Stimulated activated CD4-positive, alpha-beta T cell treated with anti-CD3 and anti-CD28 coated beads, Interleukin-1b, Interleukin-23, amount 100 ng/mL, for 1 hour (primary cell): ENCODE measurements at places on chromosomes 11 and 22.
A peak's percentile ranks its signal among the peaks of the same experiment; 100 is the strongest.

DNA sequence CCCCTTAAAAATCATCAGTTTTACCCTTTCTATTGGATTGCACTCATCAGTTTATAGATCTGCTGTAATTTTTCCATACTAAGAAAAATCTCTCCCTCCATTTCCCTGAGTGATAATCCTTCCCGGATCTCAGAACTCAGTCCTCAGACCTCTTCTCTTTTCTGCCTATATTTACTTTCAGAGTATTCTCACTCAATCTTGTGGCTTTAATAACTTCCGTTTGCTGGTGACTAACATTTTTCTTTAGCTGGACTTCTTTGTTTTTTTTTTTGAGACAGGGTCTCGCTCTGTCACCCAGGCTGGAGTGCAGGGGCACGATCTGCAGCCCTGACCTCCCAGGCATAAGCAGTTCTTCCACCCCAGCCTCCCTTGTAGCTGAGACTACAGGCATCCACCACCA lies 10.4 kb downstream of the ATXN10 start:
- no peak for DNase-seq

- no peak for DNase-seq
These were observed 19.0 kb downstream of the CHST1 start for GRCh38 chr11:45646275-45646927.

GRCh38 chr22:48175721-48176120 lies 1413.3 kb downstream of the TBC1D22A start:
- no peak for DNase-seq

GRCh38 chr11:35143297-35144135 lies 4.5 kb downstream of the CD44 start:
- DNase-seq: no peak

GRCh38 chr11:72738199-72739141 lies 13.7 kb downstream of the ARAP1 start:
- no peak for DNase-seq

DNA sequence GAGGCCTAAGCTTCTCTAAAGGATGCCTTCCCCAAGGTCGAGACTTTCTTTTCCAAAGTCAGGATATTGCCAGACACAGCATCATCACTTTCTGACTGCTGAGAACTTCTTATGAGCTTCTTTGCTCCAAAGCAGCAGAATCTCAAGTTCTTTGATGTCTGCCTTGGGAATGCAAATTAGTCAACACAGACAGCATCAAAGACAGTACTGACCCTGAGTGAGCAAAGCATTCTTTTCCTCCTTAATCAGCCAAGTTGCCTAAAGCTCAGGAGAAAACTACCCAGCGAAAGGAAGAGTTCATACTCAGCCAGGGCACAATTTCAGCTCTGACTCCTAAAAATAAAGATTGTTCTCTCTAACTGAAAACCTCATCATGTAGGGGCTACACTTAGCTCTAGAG lies 98.0 kb downstream of the SLC36A4 start:
- no peak for DNase-seq

- DNase-seq: no peak
These were observed 123.5 kb upstream of the PARVA start for GRCh38 chr11:12253843-12254281.

DNA sequence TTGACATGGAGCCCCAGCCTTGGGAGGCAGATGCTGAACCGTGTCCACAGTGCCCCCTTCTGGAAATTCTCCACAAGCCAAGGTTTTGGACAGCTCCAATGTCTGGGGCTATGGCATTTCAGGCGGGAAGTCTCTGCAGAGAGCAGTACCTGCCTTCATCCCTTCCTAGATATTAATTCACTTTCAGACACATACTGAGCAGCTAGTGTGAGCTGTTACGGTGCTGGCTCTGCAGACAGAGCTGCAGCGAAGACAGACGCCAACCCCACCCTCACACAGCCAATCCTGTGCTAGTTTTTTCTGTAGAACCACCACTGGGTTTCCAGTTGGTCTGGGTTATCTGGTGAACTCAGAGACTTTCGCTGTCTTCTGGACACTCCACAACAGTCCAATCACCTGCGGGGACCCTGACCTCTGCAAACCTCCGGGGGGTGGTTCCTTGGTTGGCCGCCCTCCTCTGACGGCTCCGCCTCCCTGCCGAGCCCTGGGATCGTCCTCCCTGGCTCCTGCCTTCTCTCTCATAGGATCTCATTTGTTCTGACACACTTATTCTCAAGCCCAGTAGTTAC lies 9.1 kb downstream of the LMF2 start:
- DNase-seq: peak; percentile 42

- no peak for DNase-seq
These were observed 4.6 kb upstream of the CDC42BPG start for GRCh38 chr11:64848826-64849597.
